Choroid plexus epithelial cell (primary cell): ENCODE measurements at places on chromosomes 1 and 21.

DNA sequence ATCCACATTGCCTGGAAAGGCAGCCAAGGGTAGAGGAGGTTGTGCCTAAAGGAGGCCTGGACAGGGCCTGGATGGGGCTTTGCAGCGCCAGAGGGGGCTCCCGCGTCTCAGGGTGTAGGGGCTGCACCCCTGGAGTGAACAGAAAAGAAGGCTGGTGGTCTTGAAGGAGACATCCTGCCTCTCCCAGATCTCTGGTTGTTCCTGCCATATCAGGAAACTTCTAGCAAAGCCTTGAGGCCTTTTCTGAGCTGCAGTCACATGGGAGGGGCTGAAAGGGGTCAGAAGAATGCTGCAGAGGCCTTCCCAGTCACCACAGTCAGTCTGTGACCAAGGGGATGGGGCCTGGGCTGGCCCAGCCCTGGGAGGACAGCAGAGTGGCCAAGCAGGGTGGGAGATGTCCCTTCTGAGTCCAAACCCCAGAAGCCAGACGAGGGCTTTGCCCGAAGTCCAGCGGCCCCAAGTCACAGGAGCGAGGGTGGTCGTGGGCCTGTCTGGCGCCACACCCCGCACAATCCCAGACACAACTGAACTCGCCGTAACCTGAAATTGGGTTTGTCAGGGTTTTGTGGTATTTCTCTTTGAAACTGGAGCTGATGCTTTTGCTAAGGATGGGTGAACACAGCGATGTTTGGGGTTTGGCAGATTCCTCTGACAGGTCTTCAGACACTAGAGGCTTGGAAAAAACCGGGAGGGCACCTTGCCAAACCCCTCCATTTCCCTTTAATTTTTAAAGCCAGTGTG, 29.6 kb downstream of the SIM2 start:
- DNase-seq: no peak

- peak; percentile 90 for DNase-seq
Measured at GRCh38 chr1:19918057-19918456, 5.4 kb downstream of the PLA2G2E start.

DNA sequence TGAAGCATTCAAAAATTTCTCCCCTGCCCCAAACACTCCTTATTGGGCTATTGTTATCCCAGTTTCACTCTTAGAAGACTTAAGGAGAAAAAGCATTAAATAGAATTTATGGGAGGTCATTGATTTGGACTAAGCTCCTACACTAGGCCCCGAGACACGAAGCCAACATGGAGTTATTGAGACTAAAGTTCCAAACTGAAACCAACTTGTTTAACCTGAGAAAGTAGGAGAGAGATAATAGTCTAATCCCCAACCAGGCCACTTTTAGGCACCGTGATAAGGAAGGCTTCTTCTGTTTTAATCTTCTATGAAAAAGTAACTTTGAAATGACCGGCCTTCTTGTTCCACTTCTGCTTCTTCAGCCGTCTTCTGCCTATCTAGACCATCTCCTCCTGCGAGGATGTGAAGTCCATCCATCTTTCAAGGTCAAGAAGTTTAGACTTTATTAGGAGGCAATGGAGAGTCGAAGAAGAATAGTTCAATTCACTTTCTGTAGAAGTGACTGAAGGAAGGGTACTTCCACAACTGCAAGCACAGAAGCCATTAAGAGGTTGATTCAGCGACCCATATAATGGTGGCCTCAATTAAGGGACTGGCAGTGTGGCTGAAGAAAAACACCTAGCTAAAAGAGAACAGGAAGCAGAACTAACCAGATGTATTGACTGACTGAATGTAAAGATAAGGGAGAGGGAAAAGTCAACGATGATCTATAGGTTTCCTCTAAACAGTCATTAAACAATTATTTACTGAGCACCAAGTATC, 428.8 kb downstream of the SMYD3 start:
- no peak for DNase-seq

DNA sequence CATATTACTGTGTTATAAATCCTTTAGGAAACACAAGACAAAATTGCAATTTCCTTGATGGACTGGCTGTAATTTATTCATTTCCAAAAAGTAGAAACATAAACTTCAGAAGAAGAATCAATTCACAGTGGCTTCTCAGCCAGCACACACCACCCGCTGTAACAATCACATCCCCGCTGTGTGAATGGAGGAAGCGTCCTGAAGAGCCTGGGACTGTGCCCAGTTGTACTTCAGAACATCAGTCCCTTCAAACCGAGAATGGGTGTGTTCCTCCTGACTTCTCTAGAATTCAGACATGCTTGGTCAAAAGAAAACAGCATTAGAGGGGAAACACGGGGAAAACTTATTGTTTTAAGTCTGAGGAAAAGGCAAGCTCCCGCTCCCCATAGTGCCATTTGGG, 28.8 kb upstream of the CD84 start:
- DNase-seq: no peak

DNA sequence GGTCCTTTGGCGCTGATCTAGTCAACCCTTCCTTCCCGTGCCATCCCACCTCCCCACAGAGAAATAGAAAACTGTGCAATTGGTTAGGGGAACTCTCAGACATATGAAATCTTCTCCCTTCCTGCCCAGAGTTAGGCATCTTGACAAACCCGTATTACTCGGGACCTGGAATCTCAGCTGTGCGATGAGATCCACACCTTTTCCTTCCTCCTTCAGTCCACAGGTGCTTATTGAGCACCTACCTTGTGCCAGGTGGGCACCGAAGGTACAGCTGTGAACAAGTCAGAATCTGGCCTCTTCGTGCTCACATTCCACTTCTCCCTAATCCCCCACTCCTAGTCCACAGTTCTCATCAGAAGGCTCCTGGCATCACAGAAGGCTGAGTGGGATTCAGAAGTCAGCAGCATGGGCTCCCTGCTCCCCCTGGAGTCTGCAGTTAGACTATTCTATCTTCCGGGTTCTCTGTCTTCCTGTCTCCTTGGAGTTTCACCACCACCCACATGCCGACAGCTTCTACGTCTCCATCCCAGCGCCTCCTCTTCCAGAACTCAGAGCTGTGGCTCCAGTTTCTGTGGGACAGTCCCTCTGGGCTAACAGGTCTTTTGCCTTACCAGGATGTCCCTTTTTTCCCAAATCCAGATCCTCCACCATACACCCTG, 23.0 kb downstream of the KNCN start:
- DNase-seq: peak; percentile 41

DNA sequence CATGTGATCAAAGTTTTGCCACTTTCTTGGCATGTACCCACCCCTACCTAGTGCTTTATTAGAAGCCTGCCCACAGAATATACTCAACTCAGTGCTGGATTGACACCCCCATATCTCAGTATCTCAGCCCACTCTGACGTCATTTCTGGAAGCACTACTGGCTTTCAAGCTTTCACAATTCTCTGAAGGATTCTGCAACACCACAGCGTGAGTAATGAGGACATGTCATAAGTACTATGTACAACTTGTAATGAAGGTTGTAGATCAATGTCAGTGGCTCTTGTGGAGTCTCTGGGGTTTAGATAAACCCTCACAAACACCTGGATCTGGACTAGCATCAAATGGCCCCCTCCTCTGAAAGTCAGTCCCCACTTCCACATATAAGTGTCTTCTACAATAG, 57.2 kb downstream of the TNFSF4 start:
- DNase-seq: peak; percentile 97

DNA sequence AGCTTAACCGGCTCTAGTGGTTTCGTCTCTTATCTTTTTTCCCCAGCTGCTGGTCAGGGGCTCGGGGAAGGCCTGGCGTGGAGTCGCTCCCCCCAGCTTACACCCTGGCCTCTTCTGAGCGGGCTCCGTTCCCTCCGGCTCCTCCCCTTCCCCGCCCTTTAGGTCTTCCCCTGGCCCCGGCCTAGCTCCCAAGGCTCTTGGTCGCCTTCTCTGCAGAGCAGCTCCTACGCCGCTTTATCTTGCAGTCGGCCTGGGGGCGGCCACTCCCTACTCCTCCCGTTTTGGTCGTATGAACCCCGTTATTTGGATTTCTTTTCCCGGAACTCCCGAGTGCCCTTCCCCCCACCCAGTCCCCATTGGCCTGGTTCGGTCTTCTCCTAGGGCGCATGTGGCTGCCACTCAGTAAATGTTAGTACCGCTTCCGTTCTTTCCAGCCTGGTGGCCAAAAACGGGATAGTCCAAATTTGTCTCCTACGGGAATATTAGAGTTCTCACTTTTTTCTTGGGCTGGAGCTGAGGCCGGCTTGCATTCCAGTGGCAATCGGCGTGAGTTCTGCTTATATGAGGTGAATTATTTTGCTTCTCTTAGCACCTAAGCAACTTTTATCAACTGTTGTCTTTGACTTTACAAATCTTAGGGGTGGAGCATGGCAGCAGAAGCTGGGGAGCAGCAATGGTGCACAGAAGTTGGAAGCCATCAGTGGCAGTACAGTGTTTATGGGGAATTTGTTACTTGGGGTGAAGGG, 467 bp downstream of the THRAP3 start:
- DNase-seq: peak; percentile 89
